ENCODE measurements at places on chromosomes 5 and 9.
A peak's percentile ranks its signal among the peaks of the same experiment; 100 is the strongest.

DNA sequence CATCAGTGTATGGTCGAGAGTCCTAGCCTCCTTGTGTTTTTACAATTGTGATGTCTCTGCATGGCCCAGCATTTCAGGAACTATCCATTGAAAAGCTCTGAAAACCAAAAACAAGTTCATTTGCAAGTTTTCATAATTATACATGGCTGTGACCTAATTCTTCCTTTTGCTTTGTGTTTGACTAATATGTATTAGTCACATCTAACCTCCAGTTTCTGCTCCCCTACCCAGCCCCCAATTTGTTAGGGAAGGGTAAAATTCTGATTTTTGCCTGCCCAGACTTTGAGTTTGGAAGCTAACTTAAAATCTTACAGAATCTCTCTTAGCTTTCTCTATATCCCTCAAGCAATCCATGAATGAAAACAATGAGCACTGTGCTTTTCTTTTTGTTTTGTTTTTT lies 128.2 kb upstream of the SEMA6A start:
- H3K4me1 ChIP-seq = no peaks in the 10 kb centered on the region
- no peak for DNase-seq
- no peak overlapping the region for H3K27ac ChIP-seq
- no peaks in the 10 kb centered on the region for H3K36me3 ChIP-seq

DNA sequence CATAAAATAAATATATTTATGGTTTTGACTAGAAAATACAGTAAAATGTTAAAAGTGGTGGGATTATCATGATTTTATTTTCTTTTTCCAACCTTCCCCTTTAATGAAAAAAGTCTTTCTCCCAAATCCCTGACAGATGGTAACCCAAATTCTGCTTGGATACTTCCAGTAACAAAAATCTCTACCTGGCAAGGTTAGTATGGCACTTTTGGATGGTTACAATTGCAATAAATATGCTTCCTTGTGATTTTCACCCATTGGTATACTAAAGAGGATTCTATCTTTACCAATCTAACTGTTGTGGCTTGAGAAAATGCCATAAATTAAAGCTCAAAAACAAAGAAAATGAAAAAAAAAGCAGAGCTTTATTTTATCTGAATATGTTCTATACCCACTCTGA lies 62.8 kb downstream of the GABRB2 start:
- no peak overlapping the region for H3K4me3 ChIP-seq
- H3K27ac ChIP-seq = no peak overlapping the region

DNA sequence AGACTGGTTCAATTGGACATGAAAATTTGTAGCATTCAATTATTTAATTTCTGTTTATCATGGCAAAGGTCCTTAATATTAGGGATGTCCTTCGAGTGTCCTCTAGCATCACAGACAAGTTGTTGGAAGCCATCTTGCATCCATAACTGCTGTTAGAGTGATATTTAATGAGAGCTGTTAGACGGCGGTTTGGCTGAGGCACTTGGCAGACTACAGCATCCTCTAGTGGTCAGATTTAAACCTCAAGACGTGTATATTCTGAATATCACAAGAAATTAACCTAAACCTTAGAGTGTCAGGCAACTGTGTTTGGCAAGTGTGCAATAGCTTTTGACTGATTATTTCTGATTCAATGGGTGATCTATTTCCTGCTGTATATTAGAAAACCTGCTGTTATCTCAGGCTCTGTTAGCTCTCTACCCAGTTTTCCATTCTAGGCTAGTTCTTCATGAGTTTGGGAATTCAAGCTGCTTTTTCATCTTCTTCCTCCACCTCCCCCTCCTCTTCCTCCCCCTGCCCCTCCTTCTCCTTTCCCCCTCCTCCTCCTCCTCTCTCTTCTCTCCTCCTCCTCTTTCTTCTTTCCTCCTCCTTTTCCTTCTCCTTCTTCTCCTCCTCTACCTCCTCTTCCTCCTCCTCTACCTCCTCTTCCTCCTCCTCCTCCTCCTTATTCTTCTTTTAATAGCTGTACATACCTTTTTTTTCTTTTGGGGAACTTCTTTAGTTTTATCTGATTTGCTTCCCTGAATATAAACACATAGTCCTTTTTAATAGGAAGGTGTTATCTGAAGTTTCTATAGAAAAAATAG lies 8.6 kb downstream of the SPINK1 start:
- H3K36me3 ChIP-seq = no peaks in the 10 kb centered on the region
- H3K4me1 ChIP-seq = no peaks in the 10 kb centered on the region
- DNase-seq = peak; percentile 10
- H3K4me3 ChIP-seq = no peak overlapping the region
- no peak overlapping the region for H3K27ac ChIP-seq

DNA sequence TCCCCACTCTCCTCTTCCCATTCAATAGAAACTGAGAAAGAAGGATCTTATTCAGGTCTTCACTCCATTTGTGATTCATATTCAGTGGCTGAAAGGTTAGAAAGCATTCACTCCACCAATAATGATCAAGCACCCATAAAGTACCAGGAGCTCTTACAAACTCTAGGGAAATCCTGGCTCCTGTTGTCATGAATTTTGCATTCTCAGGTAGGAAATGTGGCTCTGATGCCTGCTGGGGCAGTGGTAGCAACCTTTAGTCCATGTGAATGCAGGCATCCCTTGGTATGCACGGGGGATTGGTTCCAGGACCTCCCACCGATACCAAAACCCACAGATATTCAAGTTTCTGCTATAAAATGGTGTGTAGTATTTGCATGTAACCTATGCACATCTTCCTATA lies 3.6 kb upstream of the RORB start:
- peaks cover 9% of the 10 kb centered on the region for H3K4me1 ChIP-seq
- DNase-seq = no peak
- no peak overlapping the region for H3K27ac ChIP-seq

DNA sequence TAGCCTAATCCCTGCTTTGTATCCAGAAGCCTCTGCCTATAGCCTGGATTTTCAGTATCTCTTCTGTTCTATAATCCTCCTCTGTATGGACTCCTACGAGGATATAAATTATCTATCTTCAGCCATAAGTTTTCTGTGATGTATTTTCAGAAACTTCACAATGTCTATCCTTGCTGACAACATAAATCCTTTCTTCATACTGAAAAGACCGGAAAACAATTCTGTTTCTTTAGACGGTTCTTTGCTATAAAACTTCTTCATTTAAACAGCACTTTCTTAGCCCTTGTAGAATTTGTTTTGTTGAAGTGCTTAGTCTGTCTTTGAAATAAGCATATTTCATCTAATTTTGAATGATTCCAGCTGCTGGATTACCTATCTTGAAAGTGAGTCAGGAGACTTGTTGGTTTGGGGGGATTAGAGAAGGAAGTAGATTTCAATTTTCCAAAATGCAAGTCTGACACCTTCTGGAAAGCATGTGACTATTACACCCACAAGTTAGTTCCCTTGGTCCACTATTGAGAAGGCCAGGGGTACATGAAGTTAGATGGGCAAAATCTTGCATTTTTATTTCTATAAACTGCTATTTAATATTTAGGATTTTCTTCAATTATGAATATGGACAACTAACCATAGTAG lies 96.3 kb upstream of the RANBP3L start:
- peaks cover 11% of the 10 kb centered on the region for H3K27me3 ChIP-seq
- no peak overlapping the region for H3K4me3 ChIP-seq
- no peaks in the 10 kb centered on the region for H3K4me1 ChIP-seq
- no peak overlapping the region for H3K27ac ChIP-seq
- DNase-seq = no peak

All from T-helper 2 cell treated with Interferon-gamma antibody and Interleukin-4, amounts not matched to agents 5 μg/mL and 100 μg/mL, for 36 hours (primary cell).